ENCODE measurements at places on chromosomes 3 and 15. TPM values are rescaled to one million over a fixed set of nuclear protein-coding genes. Genes with fewer than 3 reads are reported as not detected.

PGBD4 gene
- total RNA-seq: 1.4 TPM

CD200 gene
- 2.2 TPM for total RNA-seq

RBP2 gene
- not detected for total RNA-seq

C3orf80 gene
- total RNA-seq: not detected

CHRFAM7A gene
- total RNA-seq: not detected

ADAMTS17 gene
- total RNA-seq: not detected

NEIL1 gene
- total RNA-seq: 1.6 TPM

PSTPIP1 gene
- 1.4 TPM for total RNA-seq

TRA2B gene
- 150 TPM for total RNA-seq

CPNE9 gene
- not detected for total RNA-seq

HAUS2 gene
- 38.0 TPM for total RNA-seq

KBTBD8 gene
- total RNA-seq: 0.48 TPM

MUSTN1 gene
- not detected for total RNA-seq
